DMS79 treated with DMSO at 0.1 percent for 48 hours (cell line): ENCODE measurements at places on chromosomes 16 and 17.
A peak's percentile ranks its signal among the peaks of the same experiment; 100 is the strongest.

GRCh38 chr16:66859397-66860068 is 15.3 kb downstream of the CA7 start:
- DNase-seq, result no peak

DNA sequence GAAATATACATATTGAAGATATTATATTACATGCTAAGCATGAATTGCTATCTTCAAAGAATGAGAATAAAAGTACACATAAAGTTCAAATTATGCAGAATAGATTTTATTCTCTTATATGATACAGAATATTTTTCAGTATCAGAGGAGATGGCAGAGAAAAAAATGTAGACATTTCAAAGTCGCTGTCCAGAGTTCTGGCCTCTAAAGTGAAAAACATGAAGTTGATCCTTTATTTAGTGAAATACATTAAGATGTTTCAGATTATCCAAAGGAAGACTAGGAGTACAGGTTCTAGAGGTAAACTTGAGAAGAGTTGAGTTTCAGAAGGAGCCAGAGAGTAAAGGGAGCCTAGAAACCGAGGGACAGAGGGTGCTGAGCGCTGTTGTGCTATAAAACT is 303.6 kb downstream of the UTP18 start:
- no peak for DNase-seq

GRCh38 chr16:4087990-4088577 is 28.2 kb downstream of the ADCY9 start:
- DNase-seq, result no peak

GRCh38 chr16:80981103-80981502 is 25.6 kb downstream of the CMC2 start:
- DNase-seq, result no peak

- no peak for DNase-seq
Observed at GRCh38 chr16:56222474-56222997, 31.2 kb downstream of the GNAO1 start.

DNA sequence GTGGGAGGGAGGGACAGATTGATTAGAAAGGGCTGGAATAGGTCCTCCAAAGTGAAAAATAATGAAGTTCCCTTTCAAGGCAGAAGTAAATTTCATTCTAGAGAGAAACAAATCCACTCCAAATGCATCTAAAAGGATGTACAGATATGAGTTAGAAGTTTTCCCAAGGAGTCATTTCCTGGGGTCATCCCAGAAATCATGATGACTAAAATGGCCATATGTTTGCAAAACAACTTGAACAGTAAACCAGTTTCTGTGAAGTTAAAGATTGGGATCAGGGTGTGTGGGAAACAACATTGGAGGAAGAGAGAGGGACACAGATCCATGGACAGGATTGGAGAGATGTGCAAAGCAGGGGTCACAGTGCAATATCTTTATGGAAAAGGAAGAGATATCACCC is 32.5 kb upstream of the ARHGAP44 start:
- DNase-seq, result no peak

- no peak for DNase-seq
Observed at GRCh38 chr16:11658896-11659708, 9.2 kb upstream of the SNN start.

GRCh38 chr16:35574011-35574410 is 2114.6 kb downstream of the TP53TG3F start:
- DNase-seq, result no peak

DNA sequence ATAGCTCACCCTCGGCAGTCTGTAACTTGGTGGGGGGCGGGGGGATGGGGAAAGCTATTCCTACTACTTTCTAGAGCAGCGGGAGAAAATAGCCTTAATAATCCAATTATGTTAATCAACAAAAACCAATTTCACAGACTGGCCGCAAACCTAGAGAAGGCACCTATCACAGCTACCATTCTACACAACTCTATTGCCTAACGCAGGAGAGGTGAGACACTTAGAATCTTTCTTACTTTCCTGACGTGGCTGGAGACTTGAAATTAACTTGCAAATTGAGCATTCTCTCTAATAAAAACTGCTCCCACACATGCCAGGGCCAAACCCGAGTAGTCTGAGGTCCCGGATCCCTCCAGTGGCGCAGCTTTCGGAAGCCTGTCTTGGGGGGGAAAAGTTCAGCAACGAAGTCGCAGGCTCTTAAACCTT is 794 bp downstream of the SMG6 start:
- no peak for DNase-seq

DNA sequence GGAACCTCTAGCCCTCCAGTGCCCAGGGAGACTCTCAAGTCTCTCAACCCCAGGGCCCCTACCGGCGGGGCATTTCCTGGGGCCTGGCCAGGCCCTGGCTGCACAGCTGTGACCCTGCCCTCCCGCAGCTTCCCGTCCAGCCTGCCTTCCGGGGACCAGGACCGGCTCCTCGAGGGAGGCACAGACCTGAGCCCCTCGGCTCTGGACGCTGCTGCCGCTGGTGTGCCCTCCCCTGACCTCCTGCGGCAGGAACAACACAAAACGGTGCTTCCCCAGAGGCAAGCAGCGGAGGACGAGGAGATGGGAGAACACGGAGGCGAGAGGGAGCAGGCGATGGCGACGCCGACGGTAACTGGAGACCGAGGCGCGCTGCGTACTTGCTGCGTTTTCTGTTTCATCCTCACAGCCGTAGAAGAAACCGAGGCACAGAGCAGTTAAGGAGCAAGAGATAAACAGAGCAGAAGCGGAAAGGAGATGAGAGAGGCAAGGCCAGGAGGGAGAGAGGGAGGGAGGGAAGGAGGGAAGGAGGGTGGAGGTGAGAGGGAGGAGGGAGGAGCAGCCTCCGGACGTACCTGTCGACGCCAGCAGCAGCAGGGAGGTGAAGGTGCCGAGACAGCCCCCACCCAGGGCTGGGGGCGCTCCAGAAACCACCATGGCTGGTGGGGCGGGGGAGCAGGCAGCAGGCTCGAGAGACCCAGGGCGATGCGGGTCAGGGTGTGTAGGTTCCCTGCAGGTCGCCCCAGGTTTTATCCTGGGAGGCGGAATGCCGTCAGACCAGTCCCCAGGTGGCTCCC is at the start of gene PRSS22:
PRSS22 (minus strand) TSS at position 720 of the 794 bp plus-strand sequence; CDS start at position 654, 66 bp downstream.
- DNase-seq, result peak; percentile 15

DNA sequence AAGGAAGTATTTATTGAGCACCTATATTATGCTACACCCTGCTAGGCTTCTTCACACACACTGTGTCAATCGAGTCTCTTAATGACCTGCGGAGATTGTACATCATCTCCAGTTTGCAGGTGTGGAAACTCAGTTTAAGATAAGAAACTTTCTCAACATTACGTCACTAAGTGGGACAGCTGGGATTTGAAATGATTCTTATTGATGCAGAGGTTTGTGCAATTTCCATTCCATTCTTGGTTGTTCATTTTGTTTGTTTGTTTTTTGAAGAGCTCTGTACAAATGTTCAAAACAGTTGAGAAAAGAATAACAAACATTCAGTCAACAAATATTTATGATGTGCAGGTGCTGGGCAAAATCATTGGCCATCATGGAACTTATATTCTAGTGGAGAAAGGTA is 84.8 kb downstream of the MAP2K6 start:
- DNase-seq, result no peak

DNA sequence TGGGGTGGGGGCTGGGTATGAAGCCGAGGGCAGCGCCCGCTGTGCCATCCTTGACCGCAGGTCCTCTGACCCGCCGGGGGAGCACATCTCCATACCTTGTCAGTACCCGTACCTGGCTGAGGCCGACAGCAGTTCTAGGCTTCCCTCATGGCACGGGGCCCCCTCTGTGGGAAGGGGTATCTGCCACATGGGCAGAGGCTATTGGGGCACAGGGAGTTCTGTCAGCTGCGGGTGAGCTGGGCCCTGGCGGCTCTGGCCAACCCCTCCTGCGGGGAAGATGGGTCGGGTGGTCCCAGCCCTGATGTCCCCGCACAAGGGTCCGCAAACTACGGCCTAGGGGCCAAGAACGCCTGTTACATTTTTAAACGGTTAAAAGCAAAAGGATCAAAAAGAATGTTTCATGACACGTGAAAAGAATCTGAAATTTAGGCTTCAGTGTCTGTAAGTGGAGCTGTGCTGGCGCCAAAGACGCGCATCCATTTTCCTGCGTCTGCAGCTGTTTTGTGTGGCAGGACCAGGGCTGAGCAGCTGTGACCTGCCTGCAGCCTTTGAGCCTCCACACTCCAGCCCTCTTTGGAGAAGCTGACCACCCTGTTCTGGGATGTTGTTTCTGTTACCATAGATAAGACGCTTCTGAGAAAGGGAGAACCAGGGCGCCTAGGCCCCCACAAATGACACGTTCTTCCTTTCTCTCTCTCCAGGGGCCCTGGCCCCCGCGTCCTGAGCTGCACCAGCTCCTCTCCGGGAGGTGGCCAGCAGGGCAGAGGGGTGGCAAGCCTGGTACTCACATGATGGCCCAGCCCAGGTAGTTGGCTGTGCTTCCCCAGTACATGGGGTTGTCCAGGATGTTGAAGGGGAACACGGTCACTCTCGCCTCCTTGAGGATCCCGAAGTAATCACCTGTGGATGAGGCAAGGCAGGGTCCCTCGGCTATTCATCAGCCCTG is 12.7 kb upstream of the RASD1 start:
- no peak for DNase-seq

DNA sequence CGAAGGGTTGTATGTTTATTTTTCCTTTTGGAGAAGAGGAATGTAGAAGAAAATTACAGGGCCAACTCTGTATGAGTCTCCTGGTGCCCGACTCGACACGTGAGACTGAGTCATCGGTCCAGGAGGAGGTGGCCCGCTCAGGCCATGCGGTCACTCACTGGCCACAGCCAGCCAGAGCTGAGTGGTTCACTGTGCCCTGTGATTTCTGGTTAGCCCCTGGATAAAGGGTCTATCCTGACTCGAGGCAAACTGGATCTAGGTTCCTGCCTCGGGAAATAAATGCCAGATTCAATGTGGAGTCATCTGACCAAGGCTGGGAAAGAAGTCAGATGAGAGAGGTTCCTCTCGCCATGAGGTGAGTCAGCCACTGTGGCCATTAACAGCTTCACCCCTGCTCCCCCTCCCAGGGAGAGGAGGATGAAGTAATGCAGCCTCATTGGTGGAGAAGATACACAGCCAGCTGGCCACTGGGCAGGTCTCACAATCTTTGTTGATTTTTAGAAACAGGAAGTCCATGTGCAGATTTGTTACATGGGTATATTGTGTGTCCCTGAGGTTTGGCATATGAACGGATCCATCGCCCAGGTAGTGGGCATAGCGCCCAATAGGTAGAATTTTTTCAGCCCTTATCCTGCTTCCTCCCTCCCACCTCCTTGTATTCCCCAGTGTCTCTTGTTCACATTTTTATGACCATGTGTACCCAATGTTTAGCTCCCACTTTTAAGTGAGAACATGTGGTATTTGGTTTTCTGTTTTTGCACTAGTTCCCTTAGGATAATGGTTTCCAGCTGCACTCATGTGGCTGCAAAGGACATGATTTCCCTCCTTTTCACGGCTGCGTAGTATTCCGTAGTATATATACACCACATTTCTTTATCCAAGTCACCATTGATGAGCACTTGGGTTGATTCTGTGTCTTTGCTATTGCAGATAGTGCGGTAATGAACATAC is 21.7 kb upstream of the USP36 start:
- DNase-seq, result no peak

DNA sequence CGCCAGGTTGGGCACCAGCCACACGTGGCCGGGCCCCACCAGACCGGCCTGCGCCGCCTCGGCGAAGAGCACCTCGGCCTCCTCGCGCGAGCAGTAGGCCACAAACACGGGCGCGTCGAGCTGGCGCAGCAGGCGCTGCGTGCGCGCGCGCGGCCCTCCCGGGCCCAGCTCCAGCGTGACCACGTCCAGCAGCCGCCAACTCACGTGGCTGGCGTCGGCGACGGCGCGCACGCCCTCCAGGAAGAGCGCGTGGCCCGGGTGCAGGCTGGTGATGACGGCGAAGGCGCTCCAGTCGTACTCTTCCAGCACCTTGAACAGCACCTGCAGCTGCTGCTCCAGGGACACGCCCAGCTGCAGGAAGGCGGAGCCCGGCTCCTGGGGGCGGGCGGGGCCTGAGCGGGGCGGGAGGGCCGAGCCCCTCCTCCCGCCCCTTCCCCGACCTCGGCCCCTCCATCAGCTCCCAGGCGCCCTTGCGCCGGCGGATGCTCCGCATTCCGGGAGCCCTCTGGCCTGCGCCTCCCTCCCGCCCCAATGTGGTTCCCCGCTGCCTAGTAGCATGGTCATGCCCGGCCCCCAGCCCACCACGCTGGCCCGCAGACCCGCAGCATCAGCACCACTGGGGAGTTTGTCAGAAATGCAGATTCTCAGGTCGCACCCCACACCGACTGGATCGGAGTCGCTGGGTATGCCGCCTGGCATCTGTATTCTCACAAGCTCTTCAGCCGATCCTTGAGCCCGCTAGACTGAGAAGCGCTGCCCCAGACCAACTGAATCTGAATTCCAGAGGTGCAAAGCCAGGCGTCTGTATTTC is 7.2 kb downstream of the GRIN2C start:
- DNase-seq, result no peak

DNA sequence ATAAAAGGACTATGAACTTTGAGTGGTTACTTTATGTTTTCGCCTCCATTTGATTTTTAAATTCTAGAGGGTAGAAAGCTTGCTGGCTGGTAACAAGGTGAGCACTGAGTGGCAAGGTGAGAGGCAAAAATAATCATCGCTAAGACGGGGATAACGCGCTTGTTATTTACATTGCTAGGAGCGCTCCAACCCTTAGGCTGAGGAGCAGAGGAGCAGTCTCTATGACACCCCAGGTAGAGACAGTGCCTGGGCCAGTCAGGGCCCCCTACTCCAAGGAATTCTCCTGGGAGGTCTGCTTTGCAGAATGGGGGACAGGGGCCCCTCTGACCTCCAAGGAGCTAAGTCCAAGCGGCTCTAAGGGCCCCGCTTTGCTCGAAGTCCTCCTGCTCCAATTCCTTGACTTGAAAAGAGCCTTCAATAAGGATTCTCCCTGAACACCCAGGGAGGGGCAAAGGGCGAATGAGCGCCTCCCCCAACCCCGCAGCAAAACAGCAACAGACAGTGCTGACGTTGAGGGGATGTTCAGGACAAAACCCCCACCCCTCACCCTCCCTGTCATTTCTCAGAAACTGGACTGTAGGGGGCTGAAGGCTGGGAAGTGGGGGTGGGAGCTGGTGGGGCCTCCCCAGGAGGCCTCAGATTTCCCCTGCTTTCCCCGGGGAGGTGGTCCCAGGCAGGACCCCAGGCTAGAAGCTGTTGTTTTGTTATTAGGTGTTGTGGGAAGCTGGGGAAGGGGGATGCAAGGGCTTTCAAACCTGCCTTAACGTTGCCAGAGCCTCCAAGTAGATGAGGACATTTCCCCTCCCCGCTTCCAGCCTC is 10.2 kb upstream of the FOXF1 start:
- no peak for DNase-seq

DNA sequence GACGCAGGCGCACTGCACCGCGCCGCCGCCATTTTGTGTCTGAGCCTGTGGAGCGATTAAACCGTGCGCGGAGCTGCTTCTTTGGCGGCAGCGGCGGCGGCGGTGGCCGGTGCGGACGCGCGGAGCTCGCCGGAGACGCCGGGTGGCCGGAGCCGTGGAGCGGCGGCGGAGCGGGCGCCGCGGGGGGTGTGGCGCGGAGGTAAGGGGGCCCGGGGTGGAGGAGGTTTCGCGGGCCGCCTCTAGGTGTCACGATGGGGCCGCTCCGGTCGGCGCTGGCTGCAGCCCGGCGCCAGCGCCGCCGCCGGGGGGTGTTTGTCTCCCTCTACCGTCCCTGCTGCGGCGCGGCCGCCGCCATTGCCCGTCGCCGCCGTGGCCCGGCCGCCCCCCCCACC is at the start of gene CTCF:
CTCF (plus strand) TSS at position 1 of the 392 bp plus-strand sequence. CDS start 48,307 bp downstream, outside the sequence.
- DNase-seq, result peak; percentile 41

GRCh38 chr16:62863139-62863538 is 826.9 kb upstream of the CDH8 start:
- DNase-seq, result no peak

- DNase-seq, result no peak
Observed at GRCh38 chr17:79742951-79743476, 12.3 kb downstream of the ENPP7 start.
